ENCODE measurements at places on chromosomes 11 and 22. TPM values are rescaled to one million over a fixed set of nuclear protein-coding genes. Genes with fewer than 3 reads are reported as not detected.
A peak's percentile ranks its signal among the peaks of the same experiment; 100 is the strongest.

The SBF2 gene
- total RNA-seq, result 51.8 TPM

The SGSM1 gene
- total RNA-seq, result not detected

The COMT gene
- 175 TPM for total RNA-seq

The UBE4A gene
- total RNA-seq, result 71.1 TPM

GRCh38 chr11:1773131-1773993, 9.6 kb upstream of the CTSD start:
- peaks cover 8% of the 10 kb centered on the region for H3K27me3 ChIP-seq
- H3K4me1 ChIP-seq, result peaks cover 14% of the 10 kb centered on the region
- DNase-seq, result no peak
- no peak overlapping the region for H3K4me3 ChIP-seq

DNA sequence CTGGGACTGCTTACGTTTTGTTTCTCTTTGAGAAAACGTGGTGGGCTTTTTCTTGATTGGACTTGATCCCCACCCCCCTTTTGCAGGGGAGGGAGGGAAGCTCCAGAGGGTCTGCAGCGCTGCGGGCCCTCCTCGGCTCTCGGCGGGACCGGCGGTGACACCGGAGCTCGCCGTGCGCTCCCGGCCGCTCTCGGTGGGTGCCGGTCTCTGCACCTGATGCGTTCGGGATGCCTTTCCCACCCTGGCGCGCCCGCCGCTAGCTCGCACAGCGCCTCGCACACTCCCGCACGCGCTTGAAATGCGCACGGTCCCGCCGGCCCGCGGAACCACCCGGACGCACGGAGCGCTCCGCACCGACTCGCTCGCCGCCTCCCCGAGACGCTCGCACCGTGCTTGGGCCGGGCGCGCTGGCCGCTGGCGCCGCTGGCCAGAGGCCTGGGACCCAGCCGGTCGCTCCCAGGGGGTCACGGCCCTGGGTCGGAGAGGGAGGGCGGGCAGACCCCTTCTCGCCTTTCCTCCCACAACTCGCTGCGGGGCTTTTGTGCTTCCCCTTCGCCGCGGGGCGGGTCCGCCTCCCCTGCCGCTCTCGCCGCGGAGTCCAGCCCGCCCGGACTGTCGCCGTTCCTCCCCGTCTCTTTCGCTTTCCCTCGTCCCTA, 1.0 kb downstream of the ZBTB16 start:
- DNase-seq, result no peak
- H3K27me3 ChIP-seq, result peaks cover 70% of the 10 kb centered on the region
- H3K36me3 ChIP-seq, result no peaks in the 10 kb centered on the region
- peak overlapping the region; percentile 68 for H3K4me3 ChIP-seq
- peaks cover 1% of the 10 kb centered on the region for H3K4me1 ChIP-seq

GRCh38 chr11:122742301-122743018, 86.9 kb downstream of the UBASH3B start:
- H3K36me3 ChIP-seq, result no peaks in the 10 kb centered on the region
- no peak for DNase-seq
- H3K4me1 ChIP-seq, result peaks cover 27% of the 10 kb centered on the region
- H3K27ac ChIP-seq, result no peak overlapping the region
- H3K4me3 ChIP-seq, result no peak overlapping the region

GRCh38 chr11:26851696-26852095, 129.8 kb upstream of the SLC5A12 start:
- DNase-seq, result no peak
- H3K27ac ChIP-seq, result no peak overlapping the region
- peaks cover 3% of the 10 kb centered on the region for H3K4me1 ChIP-seq
- no peaks in the 10 kb centered on the region for H3K36me3 ChIP-seq
- no peak overlapping the region for H3K4me3 ChIP-seq

DNA sequence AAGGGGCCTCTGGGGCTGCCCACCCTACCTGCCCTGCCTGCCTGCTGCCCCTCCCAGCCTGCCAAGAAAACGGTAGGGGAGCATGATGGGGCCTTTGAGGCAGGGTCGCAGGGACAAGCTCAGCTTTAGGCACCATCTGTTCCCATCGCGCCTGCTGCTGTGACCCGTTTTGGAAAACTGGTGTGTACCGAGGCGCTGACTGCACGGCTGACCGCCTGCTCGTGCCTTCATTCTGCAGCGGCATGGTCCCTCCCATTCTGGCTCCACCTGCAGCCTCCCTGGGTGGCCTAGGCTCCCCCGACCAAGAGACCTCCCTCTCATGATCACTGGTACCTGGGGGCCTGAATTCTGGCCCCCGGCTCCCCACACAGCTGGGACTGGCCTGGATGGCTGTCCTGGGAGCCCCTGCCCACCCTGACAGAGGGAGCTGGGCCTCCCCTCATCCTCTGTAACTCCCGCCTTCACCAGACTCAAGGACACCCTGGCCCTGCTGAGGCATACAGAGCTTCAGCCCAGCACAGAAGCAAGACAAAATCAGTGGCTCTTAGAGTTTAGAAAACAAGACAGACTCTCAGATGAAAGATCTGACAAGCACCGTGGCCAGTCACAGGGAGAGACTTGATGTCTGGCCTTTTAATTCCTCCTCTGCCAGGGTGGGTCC, 6.5 kb upstream of the MYRF start:
- no peaks in the 10 kb centered on the region for H3K36me3 ChIP-seq
- no peak overlapping the region for H3K4me3 ChIP-seq
- H3K27me3 ChIP-seq, result no peaks in the 10 kb centered on the region
- H3K27ac ChIP-seq, result no peak overlapping the region
